ENCODE measurements at places on chromosomes 13 and 19. TPM values are rescaled to one million over a fixed set of nuclear protein-coding genes. Genes with fewer than 3 reads are reported as not detected.
A peak's percentile ranks its signal among the peaks of the same experiment; 100 is the strongest.

- H3K36me3 ChIP-seq: no peaks in the 10 kb centered on the region
- H3K4me1 ChIP-seq: peaks cover 10% of the 10 kb centered on the region
- H3K4me3 ChIP-seq: no peak overlapping the region
- peak; percentile 58 for DNase-seq
- no peak overlapping the region for H3K27ac ChIP-seq
- no peaks in the 10 kb centered on the region for H3K27me3 ChIP-seq
These were observed 34.4 kb downstream of the PIP5K1C start for GRCh38 chr19:3665681-3666544.

- H3K27ac ChIP-seq: no peak overlapping the region
- H3K4me1 ChIP-seq: peaks cover 3% of the 10 kb centered on the region
- DNase-seq: no peak
- no peak overlapping the region for H3K4me3 ChIP-seq
These were observed 24.5 kb downstream of the TEX101 start for GRCh38 chr19:43439032-43439708.

GRCh38 chr13:97248243-97248642, 26.1 kb downstream of the MBNL2 start:
- no peaks in the 10 kb centered on the region for H3K36me3 ChIP-seq
- no peak overlapping the region for H3K4me3 ChIP-seq
- no peak overlapping the region for H3K27ac ChIP-seq
- H3K27me3 ChIP-seq: no peaks in the 10 kb centered on the region
- peaks cover 13% of the 10 kb centered on the region for H3K4me1 ChIP-seq
- DNase-seq: no peak

The ZNF492 gene
- 0.43 TPM for polyA plus RNA-seq

All from ovary (tissue), 10 donors.